NCI-H446 (cell line): ENCODE measurements at places on chromosomes 13 and 19.

DNA sequence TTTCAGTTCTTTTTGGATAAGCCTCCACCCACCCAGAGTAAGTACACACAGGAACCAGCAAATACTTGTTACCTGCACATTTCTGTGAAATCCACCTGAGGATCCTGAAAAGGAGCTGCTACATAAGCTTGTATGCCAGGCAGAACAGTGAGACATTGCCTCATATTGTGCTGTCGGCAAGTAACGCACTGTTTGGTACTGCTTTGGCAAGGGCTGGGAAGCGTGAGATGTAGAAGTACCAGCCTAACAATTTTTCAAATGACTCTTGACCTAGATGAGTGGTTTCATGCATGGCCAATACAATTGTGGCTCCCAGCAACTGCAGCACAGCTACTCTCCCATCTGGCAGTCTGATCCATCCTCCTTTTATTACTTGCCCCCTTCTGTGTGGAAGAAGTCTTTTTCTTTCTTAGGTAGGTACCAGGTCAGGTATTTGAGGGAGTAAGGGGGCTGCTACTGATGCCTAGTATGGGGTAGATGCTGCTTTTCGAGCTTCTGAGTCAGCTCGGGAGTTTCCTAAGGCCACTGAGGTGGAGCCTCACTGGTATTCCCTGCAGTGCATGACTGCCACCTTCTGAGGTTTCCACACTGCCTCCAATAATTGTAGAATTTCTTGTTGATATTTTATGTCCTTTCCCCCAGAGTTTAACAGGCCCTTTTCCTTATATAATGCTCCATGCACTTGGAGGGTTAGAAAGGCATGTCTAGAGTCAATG lies 52.2 kb downstream of the ZNF737 start:
- DNase-seq: no peak

- DNase-seq: no peak
Observed at GRCh38 chr13:52091473-52091872, 37.4 kb downstream of the NEK5 start.

DNA sequence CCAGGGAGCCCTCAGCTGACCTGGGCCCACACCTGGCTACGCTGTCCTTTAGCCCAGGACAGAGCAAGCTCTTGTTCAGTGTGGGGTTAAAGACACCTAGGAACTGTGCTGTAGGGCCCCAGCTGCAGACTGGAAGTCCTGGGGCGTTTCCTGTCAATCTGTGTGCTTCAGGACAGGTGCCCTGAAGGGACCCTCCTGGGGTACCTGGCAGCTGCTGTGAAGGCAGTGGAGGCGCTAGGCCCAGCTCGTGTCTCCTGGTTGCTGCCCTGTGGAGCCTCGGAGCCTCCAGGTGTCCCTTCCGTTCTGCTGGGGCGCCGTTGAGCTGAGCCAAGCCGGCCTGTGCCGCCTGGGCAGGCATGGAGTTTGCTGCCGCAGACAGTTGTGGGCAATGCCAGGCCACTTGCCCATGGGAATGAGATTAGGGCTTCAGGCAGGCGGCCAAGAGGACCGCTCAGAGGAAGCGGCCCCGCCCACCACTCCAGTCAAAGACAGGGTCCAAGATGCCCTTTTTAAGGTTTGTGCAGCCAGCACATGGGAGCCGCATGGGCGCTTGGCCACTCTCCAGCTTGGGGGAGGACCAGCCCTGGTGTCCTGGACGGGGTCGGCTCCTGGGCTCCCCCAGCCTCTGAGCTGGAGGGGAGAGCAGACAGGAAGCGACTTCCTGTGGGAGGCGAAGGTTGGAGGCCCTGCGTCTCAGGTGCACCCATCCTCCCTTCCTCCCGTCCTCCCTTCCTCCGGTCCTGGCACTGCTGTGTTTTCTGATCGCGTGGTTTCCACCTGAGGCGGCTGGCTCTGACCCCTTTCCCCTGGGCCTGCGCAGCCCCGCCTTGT lies 4.0 kb downstream of the PTBP1 start:
- no peak for DNase-seq

DNA sequence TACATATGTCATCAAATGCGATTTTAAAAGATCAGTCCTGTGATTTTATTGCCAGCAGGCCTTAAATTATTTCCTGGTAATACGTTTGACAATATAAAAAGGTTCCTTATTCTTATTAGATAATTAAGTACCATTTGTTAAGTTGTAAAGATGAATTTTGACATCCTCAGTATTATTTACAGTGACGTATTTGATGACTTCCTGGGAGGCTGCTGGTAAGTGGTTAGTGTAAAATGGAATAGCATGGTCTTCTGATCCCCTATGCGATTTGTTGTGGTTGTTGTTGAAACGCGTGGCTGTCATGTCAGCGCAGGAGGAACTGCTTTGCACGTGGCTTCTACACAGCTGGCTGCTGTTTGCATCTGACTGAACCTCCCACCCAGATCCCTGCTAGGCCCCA lies 99.7 kb downstream of the DCLK1 start:
- DNase-seq: no peak

- no peak for DNase-seq
Observed at GRCh38 chr19:32268381-32268780, 77.0 kb upstream of the ZNF507 start.

DNA sequence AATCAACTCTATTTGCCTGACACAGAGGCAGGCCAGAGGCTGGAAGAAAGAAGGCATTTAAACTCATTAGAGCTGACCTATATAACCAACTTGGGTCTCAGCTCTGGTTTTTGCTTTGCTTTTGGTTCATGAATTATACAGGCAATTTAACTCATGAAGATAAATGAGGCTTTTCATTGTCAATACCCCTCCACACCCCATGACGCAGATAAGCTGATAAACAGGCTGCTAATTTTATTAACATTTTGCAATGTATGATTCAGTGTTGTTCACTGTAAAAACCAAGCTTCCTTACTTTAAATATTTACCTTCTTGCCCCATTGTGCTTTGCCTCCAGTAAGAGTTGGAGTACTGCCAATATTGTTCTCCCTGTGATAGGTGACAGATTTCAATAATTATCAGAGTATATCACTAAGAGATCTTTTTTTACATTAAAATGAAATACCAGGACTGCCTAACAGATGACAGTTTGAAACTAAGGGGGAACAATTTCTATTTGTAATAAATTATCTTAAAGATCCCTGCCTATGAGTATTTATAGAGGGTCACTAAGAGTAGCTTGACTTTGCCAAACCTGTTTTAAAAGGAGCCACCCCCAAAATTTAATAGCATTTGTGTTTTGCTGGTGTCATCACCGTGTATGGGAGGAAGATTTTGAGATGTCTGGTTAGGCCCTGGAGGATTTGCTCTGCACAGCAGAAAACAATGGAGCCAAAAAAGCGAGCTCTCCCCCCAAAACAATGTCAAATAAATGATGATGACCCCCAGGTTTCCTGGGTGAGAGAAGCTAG lies 472.7 kb upstream of the NBEA start:
- DNase-seq: no peak

DNA sequence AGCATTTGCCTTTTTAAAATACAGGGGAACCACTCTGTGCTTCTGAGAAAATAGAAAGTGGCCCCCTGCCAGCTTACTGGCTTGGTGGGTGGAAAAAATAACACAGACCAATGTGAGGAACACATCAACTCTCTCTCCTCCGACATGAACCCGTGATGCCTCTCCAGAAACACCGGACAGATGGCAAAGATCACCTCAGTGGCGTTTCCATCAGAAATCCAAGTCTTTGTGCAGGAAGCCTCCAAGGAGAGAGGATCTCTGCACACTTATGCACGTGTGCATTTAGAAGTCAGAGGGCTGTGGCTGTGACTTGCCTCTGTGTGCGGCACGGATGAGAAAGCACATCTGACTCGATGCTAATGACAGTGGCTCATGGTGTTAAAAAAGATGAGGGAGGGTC lies 112.3 kb upstream of the KLF12 start:
- no peak for DNase-seq

GRCh38 chr19:20482721-20483120 lies 82.9 kb downstream of the ZNF737 start:
- no peak for DNase-seq

GRCh38 chr13:100633461-100633860 lies 41.1 kb downstream of the TMTC4 start:
- no peak for DNase-seq

GRCh38 chr19:16041299-16041990 lies 34.9 kb upstream of the TPM4 start:
- peak; percentile 78 for DNase-seq

DNA sequence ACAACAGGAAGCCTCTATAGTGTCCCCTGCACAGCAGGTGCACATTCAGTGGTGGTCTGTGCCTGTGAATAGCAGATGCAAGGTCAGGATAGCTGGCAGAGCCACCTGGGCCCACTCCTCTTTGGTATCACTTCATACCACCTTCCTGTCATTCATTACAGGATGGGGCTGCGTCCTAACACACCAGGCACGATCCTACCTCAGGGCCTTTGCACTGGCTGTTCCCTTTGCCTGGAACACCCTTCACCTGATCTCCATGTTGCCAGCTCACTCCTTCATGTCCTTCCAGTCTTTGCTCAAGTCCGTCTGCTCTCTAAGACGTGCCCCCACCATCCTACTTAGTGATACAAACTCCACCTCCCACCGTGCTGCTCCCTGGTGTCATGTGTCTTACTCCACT lies 4.6 kb upstream of the LPAR2 start:
- DNase-seq: no peak

- no peak for DNase-seq
Observed at GRCh38 chr13:48000559-48001113, 437 bp downstream of the SUCLA2 start.

DNA sequence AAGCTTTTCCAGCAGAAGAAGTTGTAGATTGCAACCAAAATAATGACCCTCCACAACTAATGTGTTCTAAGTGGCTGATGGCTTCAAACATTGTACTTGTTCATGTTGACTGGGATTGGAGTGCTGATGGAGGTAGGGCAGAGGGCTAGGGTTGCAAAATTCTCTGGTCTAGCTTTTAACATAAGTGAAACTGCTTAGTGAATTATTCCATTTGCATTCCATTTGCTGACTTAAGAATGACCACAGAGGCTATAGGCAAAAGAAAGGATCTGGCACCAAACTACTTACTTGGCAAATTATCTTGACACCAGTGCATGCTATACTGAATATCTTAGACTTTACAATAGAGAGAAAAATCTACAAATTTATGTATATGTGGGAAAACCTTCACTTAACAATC lies 287.0 kb downstream of the FGF9 start:
- no peak for DNase-seq

DNA sequence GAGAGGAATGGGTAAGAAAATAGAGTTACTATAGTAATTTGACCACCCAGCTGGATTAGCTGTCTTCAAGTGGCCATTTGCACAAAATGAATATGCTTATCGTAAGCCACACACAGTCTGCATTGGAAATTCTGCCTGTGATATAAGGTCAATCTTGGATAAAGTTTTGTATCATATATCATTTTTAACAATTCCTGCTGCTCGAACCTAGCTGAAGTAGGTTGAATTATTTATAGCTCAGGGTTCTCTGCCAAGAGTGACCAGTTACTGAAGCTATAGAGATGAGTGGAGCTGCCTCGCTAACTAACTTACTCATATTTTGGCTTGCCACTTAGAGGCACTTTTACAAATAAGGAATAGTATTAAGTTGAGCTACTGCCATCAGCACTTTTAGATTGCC lies 220.9 kb downstream of the RGCC start:
- DNase-seq: no peak

DNA sequence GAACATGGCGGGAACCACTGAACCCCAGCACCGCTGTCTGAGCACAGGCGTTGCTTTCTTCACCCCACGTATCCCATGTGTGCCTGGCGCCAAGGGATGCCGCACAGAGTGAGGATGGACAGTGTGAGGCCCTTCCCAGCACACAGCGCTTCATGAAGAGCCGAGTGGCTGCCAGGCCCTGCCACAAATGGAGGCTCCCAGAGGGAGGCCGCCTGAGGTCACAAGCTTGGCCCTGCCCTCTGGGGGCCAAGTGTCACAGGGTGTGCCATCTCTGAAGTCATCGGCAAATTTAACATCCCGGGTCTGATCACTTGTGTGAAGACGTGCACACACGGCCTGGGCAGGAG lies 24.4 kb downstream of the MPND start:
- no peak for DNase-seq

DNA sequence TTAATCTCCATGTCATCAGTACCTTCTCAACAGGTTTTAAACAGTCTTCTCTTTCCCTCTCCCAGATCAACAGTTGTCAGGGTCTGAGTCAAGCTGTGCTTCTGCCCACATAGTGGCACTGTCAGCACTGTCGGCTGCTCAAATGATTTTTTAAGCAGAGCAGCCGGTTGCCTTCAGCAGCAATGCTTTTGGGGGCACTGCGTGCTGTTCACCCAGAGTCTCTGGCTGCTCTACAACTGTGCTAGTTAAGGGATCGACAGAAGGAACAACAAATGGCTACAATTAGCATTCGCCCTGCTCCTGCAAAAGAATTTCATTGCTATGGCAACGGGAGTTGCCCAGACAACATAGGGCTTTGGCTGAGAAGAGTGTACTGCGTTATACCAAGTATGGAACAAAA lies 412.9 kb downstream of the DIAPH3 start:
- peak; percentile 42 for DNase-seq

GRCh38 chr19:29596885-29597525 lies 9.1 kb upstream of the POP4 start:
- peak; percentile 8 for DNase-seq

DNA sequence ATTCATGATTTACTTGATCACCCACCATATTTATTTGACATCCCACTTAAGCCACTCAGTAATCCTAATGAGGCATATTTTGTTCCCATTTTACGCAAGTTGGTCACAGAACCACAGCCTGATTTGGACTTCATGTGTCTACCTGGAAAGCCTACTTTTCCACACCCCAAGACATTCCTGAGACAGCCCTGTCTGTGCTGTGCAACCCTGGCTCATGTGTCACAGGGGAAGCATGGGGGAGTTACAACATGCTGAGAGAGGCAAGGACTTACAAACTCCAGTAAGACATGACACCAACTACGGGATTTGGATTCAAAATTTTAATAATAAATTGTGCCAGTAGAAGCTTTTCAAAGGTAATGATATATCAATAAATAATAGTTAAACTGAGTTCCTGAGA lies 70.2 kb upstream of the XPO4 start:
- no peak for DNase-seq

GRCh38 chr19:57506163-57506562 lies 6.4 kb downstream of the ZNF773 start:
- no peak for DNase-seq

DNA sequence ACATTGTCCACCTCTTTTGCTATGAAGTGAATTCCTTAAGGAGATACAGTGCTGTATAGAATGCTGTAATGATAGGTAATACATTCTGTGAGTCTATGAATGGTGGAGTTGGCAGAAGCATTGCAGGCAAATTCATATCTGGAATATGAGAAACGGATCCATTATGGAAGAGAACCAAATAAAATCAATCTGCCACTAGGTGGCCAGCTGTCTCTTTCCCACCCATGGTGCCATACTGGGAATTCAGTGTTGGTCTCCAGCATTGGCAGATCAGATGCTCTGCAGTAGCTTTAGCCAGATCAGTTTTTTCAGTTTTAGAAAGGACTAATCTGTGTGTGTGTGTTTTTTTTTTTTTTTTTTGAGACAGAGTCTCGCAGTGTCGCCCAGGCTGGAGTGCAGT lies 27.6 kb downstream of the DNAJC3 start:
- DNase-seq: peak; percentile 44

GRCh38 chr13:26583662-26584061 lies 26.2 kb downstream of the WASF3 start:
- DNase-seq: no peak
